NCI-H1048 (cell line): ENCODE measurements at places on chromosomes 16 and 17.
A peak's percentile ranks its signal among the peaks of the same experiment; 100 is the strongest.

DNA sequence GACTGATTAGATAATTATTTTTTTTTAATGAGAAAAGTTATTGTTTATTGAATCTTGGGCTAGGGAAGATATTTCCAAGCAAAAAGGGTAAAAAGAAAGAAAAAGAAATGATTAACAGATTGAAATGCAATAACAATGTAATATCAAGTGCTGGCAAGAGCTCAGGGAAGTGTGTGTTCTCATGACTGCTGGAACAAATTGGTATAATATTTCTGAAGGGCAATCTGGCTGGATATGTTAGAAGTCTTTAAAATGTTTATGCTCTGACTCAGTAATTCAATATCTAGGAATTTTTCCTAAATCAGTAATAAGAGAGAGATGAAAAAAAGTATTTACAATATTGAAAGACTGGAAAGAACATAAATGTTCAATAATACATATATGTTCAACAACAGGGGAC is 7.6 kb upstream of the ZNF624 start:
- no peak for DNase-seq

- DNase-seq, result no peak
Measured at GRCh38 chr17:22266231-22266630, 573.9 kb downstream of the KCNJ18 start.

- DNase-seq, result no peak
Measured at GRCh38 chr17:4110152-4110551, 32.7 kb downstream of the ZZEF1 start.

GRCh38 chr17:43530288-43531081 is 15.7 kb downstream of the ETV4 start:
- DNase-seq, result peak; percentile 86

GRCh38 chr17:45288825-45289224 is 26.9 kb upstream of the SPATA32 start:
- no peak for DNase-seq

DNA sequence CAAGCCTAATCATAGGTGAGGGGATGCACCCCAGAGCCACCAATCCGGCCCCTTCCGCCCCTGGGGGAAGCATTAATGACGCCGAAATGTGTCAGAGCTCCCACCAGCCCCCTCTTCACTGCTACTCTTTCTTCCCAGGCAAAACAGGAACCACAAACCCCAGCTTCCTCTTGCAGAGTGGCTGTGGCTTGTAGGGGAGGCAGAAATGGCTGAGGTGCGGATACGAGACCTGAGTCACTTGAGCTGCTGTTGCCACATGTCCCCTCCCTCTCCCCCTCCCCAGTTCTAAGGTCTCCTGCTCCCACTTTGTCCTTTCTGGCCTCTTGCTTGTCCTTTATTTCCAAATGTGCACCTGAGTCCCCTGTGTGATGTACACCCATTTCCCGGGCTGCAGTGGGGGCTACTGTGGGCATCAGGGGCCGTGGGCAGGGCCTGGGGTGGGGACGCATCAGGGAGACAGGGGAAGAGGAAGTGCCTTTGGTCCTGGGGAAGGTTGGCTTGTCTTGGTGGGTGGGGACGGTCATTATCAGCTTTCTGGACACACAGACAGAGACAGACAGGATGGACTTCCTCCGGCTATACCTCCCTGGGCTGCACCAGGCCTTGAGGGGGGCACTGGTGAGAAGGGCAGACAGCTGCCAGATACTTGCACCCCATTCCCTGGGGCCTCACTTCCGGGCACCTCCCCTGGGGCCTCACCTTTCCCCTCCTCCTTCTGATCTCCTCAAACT is at the start of gene APOBR:
TSS of gene APOBR (plus strand) at position 523 of the 731 bp plus-strand sequence. CDS start at position 562, 39 bp downstream.
- no peak for DNase-seq

- no peak for DNase-seq
Measured at GRCh38 chr16:7303660-7304200, 28.9 kb upstream of the RBFOX1 start.

DNA sequence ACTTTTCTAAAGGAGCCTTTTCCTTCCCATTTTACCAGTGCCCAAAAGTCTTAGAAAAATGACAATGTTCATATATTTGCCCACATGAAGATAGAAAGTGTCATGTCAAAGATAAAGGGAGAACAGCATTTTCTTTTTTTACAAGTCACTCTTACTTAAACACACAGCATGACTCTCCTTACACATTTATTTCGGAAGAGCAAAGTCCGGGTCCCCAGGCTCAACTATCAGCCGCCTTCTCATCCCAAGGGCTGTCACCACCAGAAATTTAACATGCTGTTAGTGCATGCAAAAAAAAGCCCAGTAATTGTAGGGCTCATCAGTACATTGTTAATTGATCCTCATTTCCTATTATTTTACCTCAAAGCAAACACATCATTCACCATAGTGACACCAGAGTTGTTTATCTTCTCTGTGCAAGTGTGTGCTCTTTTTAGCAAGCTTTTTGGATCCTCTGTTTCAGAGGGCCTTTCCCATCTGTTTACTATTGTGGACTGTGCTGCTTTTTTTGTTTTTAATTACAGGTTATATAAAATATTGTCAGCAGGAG is 560.3 kb downstream of the WWOX start:
- DNase-seq, result no peak

DNA sequence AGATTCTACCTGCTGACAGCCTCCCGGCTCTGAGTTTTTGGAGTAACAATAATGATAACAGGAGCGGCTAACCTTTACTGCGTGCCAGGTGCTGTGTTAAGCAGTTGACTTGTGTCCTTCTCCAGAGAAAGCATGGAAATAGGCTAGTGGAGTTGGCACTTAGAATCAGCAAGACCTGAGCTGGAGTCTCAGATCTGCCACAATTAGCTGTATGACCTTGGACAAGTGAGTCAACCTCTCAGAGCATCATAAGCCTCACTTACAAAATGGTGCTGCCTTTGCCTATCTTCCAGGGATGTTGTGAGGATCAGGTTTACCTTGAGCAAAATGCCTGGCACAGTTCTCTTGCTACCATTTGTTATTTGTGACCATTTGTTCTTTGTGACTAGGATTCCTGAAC is 32.1 kb upstream of the TEX2 start:
- DNase-seq, result no peak

DNA sequence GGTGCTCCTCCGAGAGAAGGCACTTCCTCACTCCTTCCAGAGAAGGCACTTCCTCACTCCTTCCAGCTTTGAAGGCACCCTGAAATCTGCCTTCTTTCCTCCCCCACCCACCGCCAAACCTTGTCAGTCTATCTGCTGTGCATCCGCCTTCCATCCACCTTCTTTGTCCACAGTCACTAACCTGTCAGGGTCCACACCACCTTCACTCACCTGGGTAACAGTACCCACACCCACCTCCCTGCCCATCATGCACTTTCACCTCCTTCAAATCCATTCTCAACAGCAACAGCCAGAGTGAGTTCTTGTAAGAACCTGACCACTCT is 5.2 kb downstream of the CCDC102A start:
- DNase-seq, result no peak

DNA sequence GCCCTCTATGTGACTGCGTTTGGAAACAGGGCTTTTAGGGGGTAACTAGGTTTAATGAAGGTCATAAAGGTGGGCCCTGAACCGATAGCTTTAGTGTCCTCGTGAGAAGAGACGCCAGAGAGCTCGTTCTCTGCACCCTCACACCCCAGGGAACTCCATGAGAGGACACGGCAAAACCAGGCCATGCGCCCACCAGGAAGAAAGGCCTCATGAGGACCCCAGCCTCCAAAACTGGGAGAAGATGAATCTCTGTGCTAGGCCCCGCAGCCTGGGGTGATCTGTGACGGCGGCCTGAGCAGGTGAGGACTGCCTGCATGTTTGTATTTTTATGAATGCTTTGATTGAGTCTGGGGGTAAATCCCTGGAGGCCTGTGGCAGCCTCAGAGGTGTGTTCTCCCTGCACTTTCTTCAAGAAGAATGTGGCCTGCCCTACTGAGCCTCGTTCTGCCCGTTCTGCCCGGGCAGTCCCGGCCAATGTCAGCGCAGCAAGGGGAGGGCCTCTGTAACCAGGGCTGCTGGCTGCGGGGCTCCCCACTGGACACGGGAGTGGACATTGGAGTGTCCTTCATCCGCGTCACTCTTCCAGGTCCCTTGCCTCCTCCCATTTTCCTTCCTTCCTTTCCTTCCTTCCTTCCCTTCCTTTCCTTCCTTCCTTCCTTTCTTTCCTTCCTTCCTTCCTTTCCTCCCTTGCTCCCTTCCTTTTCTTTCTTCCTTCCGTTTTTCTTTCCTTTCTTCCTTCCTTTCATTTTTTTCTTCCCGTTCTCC is 6.8 kb upstream of the RNF213 start:
- DNase-seq, result no peak

DNA sequence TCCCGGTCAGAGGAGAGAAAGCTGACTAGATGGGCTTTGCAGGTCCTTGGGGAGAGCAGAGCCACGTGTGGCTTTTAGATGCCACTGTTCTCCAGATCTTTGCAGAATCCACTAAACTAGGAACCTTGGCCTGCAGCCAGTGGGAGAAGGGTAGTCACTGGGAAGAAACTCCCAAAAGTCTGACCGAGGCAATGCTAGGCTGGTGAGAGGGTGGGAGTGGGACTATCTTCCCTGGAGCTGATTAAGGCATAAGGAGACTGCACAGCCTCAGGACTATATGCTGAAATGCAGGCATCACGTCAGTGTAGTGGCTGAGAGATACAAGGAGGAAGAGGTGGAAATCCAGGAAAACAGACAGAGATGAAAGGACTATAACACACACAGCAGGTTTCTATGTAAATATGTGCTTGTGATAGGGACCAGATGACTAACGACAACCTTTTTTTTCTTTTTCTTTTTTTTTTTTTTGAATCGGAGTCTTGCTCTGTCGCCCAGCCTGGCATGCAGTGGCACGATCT is 2.2 kb upstream of the GSDMA start:
- no peak for DNase-seq

DNA sequence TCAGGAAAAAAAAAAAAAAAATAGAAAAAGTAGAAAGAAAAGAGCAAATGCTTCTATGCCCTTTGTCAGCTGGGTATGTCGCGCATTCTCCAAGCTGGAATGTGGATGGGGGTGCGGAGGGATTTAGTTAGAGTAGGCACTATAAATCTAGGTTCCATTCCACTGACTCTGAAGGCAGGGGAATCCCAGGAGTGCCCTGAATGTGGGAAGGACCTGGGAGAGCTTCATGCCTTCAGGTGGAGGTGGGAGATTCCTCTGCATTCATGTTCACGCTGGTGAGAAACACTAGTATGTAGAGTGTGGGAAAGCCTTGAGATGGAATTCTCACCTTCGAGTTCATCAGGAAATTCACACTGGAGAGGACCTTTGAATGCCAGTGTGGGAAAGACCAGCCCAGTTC is 12.4 kb downstream of the ZNF232 start:
- no peak for DNase-seq

DNA sequence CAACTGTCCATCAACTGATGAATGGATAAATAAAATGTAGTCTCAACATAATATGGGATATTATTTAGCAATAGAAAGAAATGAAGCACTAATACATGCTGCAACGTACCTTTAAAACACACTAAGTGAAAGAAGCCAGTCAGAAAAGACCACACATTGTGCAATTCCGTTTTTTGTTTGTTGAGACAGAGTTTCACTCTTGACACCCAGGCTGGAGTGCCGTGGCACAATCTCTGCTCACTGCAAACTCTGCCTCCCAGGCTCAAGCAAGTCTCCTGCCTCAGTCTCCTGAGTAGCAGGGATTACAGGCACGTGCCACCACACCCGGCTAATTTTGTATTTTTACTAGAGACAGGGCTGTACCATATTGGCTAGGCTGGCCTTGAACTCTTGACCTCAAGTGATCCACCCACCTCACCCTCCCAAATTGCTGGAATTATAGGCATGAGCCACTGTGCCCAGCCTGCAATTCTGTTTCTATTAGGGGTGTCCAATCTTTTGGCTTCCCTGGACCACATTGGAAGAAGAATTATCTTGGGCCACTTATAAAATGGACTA is 40.1 kb downstream of the SCNN1B start:
- DNase-seq, result no peak

DNA sequence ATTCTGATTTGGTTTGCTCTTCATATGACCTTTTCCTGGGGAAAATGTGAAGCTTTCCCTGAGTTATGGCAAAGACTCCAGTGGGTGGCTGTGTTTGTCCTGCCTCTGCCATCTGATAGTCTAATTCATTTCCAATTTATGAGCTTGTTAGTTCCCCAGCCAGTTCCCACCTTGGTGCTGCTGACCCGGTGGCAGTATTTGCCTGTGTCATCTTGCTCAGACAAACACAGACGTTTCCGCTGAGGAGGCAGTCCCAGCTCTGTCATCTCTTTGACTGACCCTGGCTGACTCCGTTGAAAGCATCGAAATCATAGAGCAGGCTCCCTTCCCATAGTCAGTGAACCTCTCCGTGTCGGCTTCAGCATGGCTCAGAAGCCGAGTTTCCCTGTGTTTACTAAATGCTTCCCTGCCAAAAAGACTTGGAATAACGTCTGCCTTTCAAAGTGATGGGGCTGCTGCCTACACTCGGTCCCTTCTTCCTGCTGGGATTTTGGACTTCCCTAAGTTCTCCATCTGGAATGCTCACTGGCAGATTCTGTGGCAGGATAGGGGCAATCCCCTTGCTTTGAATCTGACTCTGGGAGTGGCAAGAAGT is 538.3 kb downstream of the NPIPA7 start:
- no peak for DNase-seq

GRCh38 chr17:65554553-65555223 is 6.8 kb downstream of the AXIN2 start:
- DNase-seq, result no peak

DNA sequence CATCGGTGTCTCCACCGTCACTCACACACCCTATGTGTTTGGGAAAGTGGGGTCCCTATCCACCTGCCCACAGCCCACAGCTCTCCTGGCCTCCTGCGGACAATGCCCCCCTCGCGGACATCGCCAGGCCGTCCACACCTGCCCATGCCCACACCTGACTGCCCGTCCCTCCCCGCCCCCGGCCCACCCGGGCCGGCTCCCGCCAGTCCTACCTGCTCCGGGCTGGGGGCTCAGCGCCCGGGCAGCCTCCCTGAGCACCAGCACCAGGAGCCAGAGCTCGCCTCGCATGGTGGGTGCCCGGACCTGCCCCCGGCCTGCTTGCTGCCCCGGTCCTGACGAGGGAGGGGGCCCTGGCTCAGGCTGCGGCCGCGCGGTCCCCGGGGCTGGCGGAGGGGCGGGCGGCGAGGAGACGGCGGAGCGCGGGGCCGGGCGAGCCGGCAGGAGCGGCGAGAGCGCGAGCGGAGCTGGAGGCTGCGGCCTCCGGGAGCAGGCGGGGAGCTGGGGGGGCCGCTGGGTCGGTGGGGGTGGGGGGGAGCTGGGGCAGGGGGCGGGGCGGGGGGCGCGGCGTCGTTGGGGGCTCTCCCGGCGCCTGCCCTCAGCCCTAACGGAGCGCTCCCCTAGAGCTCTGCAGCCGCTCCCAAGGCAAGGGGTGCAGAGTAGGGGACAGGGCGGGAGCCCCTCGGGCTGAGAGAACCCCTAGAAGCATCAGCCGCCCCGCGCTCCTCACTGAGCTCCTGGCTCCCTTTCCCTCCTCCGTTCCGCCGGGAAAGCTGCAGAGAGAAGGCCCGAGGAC is at the start of gene PLXDC1:
TSS of gene PLXDC1 (minus strand) at position 488 of the 793 bp plus-strand sequence. CDS start at position 288, 200 bp downstream.
- no peak for DNase-seq

- DNase-seq, result no peak
Measured at GRCh38 chr17:60463157-60463835, 41.0 kb downstream of the CHCT1 start.

- DNase-seq, result no peak
Measured at GRCh38 chr17:48915459-48916282, 7.5 kb downstream of the UBE2Z start.
